ENCODE measurements at places on chromosomes 12 and 14.
A peak's percentile ranks its signal among the peaks of the same experiment; 100 is the strongest.

DNA sequence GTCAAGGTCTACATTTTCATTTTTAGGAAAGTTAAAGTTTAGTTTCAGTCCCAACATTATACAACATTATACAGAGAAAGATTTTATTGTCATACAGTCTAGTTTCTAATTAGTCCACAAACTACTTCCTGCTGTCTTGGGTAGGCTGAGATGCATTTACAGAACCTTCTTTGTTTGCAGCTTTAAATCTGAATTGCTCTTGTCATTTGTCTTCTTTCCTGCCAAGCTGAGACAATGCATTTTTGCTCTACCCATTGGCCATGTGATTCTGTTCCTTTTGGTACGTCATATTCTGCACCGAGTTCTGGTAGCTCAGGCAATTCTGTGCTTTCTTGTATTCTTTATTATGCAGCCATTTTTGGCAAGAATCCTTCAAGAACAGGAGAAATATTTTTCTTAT is 228.5 kb downstream of the ATP23 start:
- no peak for DNase-seq

GRCh38 chr14:58662759-58663158 is 25.0 kb downstream of the DACT1 start:
- no peak for DNase-seq

- no peak for DNase-seq
Observed at GRCh38 chr12:116717466-116718437, 20.1 kb downstream of the SPRING1 start.

- no peak for DNase-seq
Observed at GRCh38 chr12:122090759-122091515, 12.4 kb downstream of the MLXIP start.

DNA sequence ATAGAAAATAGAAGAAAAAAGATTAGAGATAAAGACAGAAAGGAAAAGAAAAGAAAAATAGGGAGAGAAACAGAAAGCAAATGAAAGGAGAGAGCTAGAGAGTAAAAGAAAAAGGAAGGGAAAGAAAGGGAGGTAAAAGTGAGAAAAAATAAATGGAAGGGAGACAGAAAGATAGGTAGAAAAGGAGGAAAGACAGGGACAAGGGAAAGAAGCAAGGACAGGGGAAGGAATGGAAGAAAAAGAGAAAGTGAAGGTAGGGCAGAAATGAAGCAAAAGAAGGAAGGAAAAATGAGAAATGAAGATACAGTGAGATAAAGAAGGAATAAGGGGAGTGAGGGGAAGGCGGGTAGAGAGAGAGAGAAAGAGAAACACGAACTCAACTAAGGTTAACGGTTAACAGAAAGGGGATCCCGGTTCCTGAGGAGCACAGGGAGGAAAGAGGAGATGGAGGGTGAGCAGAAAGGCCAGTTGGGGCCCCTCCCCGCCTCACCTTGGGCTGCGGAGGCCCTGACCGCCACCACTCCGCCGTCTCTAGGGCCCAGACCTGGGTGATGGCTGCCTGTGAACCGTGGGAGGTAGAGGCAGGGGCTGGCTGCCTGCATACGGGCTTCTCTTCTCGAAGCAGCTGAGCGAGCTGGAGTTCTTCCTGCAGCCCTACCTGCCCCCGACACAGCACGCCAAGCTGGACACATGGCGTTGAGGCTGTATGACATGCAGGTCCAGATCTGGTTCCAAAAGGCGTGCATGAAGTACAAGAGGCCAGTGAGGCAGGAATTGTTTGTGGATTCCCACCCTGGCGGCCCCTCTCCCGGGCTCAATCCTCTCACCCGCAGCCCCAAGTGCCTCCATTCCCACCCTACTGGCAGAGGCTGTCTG is 59.5 kb downstream of the SMUG1 start:
- no peak for DNase-seq

GRCh38 chr12:130428116-130428515 is 90.4 kb downstream of the PIWIL1 start:
- no peak for DNase-seq

DNA sequence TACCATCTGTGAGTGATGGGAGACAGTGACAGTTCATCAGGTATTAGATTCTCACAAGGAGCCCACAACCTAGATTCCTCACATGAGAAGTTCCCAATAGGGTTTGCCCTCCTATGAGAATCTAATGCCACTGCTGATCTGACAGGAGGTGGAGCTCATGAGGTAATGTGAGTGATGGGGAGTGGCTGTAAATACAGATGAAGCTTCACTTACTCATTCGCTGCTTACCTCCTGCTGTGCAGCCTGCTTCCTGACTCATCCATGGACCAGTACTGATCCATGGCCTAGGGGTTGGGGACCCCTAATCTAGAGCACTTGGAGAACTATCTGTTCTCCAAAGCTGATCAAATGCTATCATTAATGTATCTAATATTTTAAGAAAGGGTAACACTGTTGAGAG is 17.7 kb downstream of the CLEC2D start:
- no peak for DNase-seq

GRCh38 chr14:100727086-100727872 is 587 bp downstream of the DLK1 start:
- no peak for DNase-seq

- DNase-seq: peak; percentile 36
Observed at GRCh38 chr12:42483521-42483790, 106.1 kb downstream of the PRICKLE1 start.

GRCh38 chr12:110689281-110690126 is 589 bp upstream of the HVCN1 start:
- DNase-seq: no peak

GRCh38 chr14:41423503-41423902 is 183.2 kb upstream of the LRFN5 start:
- DNase-seq: no peak

GRCh38 chr14:87888136-87888999 is 104.6 kb downstream of the GALC start:
- DNase-seq: no peak

DNA sequence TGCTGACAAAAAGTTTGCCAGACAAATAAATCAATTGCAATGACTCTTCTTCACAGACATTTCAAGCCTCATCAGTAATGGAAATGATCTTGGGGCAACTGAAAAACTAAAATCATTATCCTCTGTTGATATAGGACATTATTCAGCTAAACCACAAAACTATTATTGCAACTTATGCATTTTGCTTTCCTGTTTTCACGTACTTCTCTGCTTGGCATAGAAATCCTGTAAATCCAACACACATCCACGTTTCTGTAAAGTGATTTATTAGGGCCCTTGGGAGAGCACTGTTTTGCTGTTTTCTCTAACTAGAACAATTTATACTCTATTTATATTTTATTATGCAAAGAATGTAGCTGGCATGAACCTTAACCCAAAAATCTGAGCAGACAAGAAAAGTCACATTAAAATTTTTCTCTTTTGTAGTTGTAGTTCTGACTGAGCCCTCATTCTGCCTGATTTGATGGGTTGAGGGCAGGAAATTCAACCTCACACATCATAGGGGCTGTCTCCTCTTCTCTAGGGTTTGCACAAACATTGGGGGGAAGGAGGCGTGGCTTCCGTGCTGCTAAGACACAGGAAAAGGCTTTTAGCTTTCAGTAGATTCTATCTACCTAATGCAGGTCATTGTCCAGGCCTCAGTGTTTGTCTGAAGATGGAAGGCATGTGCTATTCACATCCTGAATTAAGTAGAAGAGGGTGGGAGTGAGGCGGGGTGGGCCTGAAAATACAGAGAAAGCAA is 11.5 kb upstream of the NUP107 start:
- DNase-seq: no peak

DNA sequence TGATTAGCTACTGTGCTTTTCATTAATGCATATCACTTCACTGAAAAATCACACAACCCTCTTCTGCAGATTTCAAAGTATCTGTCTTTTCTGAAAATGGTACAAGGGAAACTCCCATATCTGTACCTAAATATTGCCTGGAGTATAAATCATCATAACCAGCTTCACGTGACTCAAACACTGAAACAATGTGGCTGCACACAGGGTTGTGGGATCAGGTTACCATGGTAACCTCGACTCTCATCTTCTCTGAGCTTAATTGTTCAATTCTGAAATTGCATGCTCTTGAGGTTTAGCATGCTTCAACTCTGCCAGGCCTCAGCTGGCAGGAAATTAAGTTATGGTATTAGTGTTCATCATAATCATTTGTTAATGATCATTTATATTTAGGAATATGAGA is 77.5 kb upstream of the CPSF6 start:
- DNase-seq: no peak

DNA sequence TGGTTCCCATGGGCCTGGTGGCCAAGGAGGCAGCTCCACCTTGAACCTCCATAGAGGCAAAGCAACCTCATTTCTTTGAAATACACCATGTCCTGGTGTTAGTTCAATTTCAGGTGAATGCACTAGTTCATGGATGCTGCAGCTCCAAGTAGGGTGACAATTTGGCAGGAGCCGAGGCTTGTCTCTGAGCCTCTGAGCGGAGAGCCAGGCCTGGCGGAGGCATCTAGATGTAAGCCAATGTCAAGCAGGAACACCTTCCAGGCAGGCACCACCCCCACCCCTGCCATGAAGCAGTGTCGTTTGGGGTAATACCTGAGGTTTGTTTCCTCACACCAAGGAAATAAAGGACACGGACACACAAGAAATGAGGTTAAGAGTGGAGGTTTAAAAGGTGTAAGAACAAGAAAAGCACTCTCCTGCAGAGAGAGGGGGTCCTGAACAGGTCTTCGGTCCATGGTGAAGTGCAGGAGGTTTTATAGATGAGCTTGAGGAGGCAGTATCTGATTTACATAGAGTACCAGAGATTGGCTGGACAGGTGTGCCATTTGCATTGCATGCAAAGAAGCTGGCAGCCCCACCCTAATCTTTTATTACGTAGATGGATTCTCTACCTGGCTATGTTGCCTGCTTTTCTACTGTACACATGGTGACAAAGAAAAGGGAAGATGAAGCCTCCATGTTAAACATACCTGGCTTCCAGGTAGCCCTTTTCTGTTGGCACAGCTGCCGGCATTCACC is 60.3 kb downstream of the RIN3 start:
- DNase-seq: no peak

- DNase-seq: no peak
Observed at GRCh38 chr14:69629225-69630127, 18.1 kb downstream of the SUSD6 start.

DNA sequence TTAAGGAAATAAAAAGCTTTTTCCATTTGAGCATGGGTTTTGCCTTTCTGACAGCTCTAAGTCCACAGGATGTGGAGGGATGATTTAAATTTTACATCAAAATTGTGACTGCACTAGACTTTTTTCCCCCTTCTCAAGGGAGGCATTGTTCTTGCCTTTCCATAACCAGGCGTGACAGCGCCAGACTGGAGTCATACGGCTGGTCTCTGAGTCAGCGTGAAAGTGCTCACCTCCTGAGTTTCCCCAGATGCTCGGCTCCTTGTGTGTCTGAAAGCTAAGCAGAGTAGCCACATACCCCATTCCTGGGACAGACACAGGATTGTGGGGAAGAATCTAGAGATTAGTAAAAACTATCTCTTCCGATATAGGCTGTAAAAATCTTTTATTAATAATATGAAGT is 43.1 kb downstream of the SOX5 start:
- peak; percentile 1 for DNase-seq

DNA sequence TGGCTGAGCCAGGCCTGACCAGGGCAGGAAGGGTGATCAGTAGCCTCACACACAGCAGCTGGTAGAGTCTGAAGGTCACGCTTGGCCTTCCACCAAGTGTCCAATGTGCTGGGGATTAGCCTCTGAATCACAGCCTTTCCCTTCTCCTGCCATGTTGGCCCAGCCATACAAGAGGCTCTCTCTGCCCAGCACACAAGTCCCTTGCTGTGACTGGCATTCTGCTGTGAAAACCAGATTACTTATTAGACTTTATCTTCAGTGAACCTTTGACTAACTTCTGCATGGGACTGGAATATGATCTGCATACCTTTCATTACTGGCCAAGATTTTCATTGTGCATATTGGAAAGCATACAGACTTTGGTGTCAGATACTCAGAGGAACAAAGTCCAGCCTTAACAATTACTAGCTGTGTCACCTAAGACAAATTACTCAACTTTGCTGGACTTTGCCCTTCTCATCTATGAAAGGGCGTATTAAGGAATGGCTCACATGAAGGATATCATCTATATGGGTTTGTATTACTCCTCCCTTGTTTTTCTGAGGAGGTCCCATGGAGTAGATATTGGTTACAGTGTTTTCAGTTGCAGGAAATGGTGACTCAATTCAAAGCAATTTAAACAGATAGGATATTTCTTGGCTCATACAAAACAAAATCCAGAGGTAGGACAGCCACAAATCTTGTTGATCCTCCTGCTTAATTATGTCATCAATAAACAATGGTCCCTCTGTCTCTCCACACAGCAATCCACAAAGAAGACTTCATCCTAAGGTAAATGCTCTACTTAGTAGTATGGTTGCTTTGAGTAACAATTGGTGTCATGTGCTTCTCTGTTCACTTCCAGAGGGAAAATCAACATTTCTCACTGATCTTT is 99.6 kb downstream of the DYRK2 start:
- DNase-seq: no peak

DNA sequence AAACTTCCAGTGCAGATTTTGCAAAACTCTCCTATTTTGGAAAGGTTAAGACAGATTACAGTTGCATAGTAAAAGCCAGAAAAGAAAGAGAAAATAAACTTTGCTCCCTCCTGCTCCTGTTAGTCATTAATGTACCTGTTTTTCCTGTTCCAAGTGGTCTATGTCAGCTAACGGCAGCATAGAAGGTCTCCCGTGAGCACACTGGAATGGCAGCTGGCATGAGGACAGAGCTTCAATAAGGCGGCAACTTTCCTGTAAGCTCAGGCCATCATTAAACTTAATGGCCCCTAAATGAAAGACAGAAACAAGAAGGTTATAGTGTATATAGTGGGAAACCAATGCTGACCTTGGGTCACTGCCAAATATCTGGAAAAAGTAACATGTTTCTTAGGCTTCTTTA is 16.0 kb downstream of the EIF2B2 start:
- no peak for DNase-seq

DNA sequence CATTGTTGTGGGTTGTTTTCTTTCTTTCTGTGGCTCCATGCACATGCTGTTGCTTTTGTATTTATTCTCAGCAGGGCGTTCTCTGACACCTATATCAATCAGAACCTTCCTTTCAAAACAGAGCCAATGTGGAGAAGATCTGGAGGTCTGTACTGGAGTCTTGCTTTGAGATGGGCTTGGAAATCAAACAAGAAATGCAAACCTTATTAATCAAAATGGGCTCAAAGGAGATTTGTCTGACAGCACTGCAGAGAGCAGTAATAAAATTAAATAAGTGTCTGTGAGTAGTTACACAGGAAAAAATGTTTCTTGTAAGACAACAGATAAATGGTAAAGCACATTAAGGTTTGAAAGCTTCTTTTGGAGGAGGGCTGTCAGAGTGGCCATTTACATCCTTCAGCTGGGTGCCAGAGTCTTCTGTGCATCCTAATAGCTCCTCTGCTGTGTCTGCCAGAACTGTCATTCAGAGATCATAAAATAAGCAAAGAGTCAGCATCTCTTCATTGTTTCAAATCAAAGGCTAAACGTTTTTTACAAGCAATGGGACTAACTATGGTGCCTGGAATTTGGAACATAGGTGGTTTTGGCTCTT is 414.3 kb downstream of the NAV3 start:
- no peak for DNase-seq

DNA sequence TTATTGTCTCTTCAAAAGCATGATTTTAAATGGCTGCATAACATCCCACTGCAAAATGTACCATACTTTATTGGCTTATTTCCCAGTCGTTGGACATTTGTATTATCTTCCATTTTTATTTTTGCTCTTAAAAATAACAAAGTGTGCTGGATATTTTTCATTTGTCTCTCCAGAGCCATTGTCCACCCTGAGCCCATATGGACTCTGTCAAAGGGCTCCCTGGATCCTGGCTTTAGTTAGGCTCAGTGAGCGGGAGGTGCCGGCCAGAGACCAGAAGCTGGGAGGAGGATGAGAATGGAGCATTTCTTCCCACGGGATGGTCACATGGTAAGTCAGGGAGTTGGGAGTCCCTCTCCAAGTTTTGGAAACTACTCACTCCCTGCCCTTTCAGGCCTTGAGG is 296.9 kb downstream of the NUAK1 start:
- DNase-seq: no peak

Data from RWPE1 (cell line).